ENCODE measurements at places on chromosomes 11 and 22. TPM values are rescaled to one million over a fixed set of nuclear protein-coding genes. Genes with fewer than 3 reads are reported as not detected.

The SCN3B gene
- not detected for total RNA-seq

The OR52I2 gene
- not detected for total RNA-seq

The HEPHL1 gene
- total RNA-seq = not detected

The KCNJ11 gene
- total RNA-seq = 4.0 TPM

The ETS1 gene
- 20.2 TPM for total RNA-seq

The GRIA4 gene
- not detected for total RNA-seq

Measured in left lobe of liver (tissue), 2 donors.